ENCODE measurements at places on chromosomes 4 and X.

- DNase-seq, result no peak
- no peaks in the 10 kb centered on the region for H3K36me3 ChIP-seq
- H3K4me1 ChIP-seq, result no peaks in the 10 kb centered on the region
- no peak overlapping the region for H3K27ac ChIP-seq
Observed at GRCh38 chrX:24110069-24110468, 39.5 kb upstream of the ZFX start.

DNA sequence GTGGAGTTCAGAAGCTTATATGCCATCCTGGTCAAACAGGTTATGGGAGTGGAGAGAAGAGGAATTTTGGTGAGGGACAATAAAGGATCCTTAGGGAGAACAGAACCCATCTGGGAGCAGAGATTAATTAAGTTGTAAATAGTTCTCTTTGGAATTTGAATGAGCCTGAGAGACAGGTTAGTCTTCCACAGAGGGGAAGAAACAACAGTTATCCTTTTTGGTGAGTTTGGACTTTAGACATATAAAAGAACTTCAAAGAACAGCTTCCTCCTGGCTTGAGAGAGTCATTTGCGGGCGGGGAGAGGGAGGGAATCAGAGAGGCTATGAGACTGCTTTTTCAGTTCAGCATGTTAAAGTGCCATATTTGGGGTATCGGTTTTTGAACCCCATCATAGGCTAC is 793.3 kb upstream of the MAGEB2 start:
- no peaks in the 10 kb centered on the region for H3K4me1 ChIP-seq
- DNase-seq, result no peak
- no peaks in the 10 kb centered on the region for H3K36me3 ChIP-seq
- H3K4me3 ChIP-seq, result no peak overlapping the region

DNA sequence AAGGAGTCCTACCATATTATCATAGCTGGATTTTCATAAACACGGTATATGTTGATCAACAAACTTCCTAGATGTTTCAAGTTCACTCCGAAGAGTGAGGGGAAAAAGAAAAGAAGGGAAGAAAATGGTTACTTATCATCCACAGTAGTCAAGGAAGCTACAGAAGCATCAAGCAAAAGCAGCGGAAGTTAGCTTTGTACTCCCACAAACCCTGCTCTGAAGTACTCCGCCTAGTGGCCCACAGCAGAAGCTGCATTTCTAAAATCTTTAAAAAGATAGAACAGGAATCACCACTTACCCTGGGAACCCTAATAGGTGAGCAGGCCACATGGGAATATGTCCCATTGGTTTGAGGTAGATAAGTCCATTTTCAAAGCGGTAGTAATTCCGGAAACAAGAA is 28.5 kb upstream of the FRG1 start:
- no peaks in the 10 kb centered on the region for H3K36me3 ChIP-seq
- no peaks in the 10 kb centered on the region for H3K27me3 ChIP-seq
- H3K27ac ChIP-seq, result no peak overlapping the region
- no peak overlapping the region for H3K4me3 ChIP-seq

DNA sequence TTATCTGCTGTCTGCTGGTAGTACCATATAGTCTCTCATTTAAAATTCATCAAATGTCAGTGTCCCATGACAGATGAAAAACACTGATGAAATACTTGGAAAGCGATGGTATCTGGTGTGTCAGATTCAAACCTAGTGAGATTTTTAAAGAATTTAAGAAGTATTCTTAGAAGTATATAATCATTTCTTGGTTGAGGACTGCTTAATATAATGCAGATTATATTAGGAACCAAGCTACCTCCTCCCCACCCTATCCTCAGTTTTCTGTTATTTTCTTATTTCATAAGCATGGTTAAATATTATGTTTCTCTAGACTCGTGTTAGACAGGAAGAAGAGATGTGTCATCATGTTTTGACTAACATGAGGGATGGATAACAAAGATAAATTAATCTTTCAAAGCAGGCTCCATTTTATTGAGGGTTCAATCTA is 118.5 kb downstream of the GLUD2 start:
- H3K27ac ChIP-seq, result no peak overlapping the region
- no peaks in the 10 kb centered on the region for H3K27me3 ChIP-seq
- no peaks in the 10 kb centered on the region for H3K4me1 ChIP-seq
